ENCODE measurements at places on chromosomes 5 and 9. TPM values are rescaled to one million over a fixed set of nuclear protein-coding genes. Genes with fewer than 3 reads are reported as not detected.

GRCh38 chr9:108811944-108812343 is 43.8 kb downstream of the ACTL7B start:
- no peak for DNase-seq

Gene SPINK7
- total RNA-seq, result not detected

Gene CDHR2
- total RNA-seq, result not detected

DNA sequence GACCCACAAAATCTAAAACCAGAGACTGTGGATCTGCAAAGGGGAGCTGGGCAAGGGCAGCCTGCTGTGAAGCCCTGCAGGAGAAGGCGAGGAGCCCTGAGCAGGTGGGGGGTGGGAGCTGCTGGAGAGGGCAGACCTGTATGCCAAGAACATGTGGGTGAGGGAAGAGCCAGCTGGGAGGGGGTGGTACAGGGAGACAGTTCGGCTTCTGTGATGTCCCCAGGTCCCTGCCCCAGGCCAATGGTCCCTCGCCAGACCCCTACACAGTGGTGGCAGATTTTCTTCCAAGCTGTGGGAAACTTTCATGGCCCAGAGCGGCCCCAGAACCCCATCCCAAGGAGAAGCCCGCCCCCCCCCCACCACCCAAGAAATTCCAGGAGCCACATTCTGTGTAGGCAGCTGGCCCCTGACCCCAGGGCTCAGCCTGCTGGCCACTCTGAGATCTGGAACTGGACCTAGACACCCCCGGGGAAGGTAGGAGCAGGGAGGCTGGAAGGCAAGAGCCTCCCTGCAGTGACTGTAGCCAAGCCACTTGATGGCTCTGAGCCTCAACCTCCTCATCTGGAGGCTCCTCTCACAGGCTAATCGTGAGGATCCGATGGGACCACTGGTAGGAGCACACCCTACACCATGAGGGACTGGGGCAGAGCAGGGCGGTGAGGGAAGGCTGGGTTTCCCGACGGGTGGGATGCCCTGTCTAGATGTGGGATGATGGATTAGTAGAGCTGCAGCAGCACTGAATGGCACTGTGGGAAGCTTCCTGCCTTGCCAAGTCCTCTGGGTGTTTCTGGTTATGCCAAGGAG is 22.6 kb upstream of the CSF1R start:
- DNase-seq, result no peak

Gene EQTN
- total RNA-seq, result not detected

- DNase-seq, result no peak
Measured at GRCh38 chr9:77474936-77475335, 173.2 kb downstream of the GNA14 start.
